ENCODE measurements at places on chromosomes 16 and 17.
A peak's percentile ranks its signal among the peaks of the same experiment; 100 is the strongest.

GRCh38 chr17:877630-878029 lies 95.5 kb downstream of the MRM3 start:
- no peak for DNase-seq

GRCh38 chr17:41058741-41059140 lies 1.2 kb downstream of the KRTAP2-3 start:
- DNase-seq = no peak

DNA sequence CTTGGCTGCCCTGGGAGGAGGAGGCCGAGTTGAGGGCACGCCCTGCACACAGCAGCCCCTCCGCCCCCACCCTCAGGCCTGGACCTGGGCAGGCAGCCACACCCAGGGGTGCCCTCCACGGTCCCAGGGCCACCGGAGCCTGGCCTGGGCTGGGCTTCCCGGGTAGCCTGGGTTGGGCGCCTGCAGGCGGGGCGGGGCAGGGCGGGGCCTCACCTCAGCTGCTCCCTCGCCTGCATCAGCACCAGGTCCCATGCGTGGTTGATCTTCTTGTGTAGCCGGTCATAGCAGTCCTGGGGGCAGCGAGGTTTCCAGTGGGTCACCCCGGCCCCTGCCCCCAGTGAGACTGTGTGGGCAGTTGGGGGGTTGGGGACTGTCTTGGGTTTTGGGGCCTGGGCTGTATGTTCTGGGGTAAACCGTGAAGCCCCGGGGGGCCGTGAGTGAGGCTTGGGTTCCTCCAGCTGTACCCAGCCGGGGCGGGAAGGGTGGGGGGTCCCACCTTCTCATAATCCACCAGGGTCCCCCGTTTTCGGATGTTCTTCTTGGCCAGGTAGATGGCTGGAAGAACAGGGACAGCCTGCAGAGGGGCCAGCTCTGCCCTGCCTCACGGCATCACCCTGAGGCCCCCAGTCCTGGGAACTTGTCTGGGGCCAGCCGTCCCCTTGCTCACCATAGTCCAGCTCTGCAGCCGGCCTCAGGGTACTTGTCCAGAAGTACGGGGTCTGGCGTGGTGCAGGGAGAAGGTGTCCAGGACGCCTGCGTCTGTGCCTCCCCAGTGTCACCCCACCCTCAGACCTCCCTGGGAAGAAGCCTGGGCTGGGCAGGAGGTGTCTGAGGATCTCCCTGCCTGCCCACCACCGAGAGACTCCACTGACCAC lies 2.0 kb downstream of the RGS11 start:
- no peak for DNase-seq

DNA sequence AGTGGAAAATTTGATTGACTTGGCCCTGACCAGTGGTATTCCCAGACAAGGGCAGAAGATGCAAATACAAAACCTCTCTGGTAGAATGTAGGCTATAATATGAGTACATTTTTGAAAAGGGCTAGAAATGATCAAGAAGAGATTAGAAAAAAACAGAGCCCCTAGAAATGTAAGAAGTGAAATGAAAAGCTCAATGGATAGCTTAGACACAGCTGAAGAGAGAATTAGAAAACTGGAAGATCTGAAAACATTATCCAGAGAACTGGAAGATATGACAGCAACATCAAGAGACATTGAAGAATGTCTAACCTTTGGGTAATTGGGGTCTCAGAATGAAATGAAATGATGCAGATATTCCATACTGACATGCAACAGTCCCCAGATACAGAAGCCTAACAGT lies 105.2 kb upstream of the ZNF750 start:
- DNase-seq = no peak

- no peak for DNase-seq
Measured at GRCh38 chr17:385836-386140, 33.2 kb upstream of the RPH3AL start.

GRCh38 chr17:44628243-44629188 lies 27.8 kb upstream of the MEIOC start:
- no peak for DNase-seq

GRCh38 chr17:74772053-74772452 lies 4.1 kb downstream of the NAT9 start:
- DNase-seq = no peak

GRCh38 chr16:72926177-72927070 lies 121.5 kb downstream of the ZFHX3 start:
- no peak for DNase-seq

DNA sequence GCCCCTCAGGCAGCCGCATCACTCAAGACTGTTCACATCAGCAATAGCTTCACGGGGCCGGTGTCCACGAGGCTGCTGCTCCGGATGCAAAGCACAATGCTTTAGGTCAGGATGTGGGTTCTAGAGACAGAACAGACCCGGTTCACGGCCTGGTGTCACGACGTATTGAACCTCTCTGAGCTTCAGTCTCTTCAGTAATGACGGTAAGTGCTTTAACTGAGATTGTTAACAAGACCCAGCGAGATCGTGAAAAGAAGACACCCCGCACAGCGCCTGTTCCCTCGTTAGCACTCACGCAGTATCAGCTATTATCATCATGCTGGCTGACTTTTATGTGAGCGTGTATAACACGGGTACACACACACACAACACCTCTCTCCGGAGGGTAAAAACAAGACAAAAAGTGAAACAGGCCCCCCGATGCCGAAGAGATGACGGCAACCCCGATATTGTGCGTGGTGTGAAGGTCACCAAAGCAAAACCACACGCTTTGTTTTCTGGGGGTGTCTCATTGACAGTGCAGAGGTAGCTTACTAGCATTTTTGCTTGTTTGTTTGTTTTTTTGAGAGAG lies 21.4 kb upstream of the ABR start:
- peak; percentile 21 for DNase-seq

DNA sequence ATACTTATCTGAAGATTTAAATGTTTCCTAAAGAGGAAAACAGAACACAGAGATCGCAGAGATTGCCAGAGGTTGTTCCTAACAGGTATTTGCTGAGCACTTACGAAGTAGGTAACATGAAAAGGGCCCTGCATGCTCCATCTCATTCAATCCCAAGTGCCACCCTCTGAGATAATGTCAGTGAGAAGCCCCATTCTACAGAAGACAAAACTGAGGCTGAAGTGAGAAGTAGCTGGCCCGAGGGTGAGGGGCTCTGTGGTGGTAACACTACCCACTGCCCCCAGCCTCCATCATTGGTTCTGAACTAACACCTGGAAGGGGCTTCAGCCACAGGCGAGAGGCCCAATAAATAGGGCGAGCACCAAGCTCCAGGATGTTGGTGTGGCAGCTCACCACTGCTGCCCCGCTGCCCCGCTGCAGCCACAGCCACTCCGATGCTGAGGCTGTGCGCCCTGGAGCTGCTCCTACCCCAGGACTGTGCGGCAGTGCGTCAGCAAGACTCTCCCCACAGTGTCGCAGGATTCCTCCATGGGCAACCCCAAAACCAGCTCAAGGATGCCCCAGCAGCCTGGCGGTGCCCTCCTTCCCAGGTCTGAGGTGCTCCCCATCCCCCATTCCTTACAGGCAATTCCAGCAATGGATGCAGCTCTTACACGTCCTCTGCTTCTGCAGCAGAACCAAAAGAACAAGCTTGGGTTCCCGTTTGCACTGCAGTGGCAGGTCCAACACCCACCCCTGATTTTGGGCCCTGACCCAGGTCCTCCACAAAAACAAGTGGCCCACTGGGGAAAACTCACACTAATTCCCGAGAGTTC lies 10.3 kb downstream of the FLCN start:
- DNase-seq = no peak

- no peak for DNase-seq
Measured at GRCh38 chr17:58376472-58377000, 24.5 kb upstream of the SUPT4H1 start.

DNA sequence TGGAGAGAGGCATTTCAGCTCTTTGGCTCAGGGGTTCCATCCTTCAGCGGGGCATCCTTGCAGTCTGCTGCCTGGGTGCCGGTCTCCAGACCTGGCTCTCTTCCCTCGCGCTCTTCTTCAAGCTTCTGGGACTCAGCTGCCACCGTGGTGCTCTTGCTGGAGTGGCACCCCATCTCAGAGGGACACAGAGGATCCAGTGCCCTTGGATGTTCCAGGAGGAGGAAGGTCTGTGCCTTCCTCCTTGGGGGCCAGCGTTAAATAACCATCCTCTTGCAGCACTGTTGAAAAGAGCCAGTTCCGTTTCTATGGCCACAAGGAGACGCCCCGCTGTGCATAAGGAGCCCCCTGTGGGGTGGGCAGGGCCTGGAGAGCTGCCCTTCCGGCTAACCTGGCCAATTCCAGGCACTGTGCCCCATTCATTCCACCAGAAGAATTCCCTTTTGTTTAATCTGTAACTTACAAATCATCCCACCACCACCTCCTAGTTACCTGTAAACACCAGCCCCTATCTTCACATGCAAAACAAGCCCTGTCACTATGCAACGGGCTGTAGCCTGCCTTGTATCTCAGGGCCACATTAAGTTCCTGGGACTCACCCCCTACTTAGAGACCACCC lies 8.6 kb downstream of the CHD9NB start:
- no peak for DNase-seq

GRCh38 chr17:56602292-56603130 lies 9.0 kb downstream of the NOG start:
- no peak for DNase-seq

GRCh38 chr17:68437979-68438822 lies 19.1 kb downstream of the WIPI1 start:
- DNase-seq = no peak

DNA sequence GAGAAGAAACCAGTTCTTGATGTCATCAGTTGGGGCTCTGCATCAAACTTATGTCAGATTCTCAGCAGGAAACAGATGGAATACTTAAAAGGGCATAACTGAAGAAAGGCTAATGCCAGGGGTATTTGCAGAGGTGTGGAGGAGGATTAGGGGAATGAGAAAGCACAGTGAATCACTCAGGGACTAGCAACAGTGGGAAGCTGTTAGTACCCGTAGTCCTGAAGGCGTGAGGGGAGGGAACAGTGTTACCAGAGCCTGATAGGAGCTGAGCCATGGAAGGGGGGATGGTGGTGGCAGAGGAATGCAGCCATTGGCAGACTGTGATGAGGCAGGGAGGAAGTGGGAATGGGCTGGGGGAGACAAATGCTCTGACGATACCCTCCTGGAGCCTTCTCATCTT lies 162.3 kb downstream of the UTP18 start:
- DNase-seq = no peak

DNA sequence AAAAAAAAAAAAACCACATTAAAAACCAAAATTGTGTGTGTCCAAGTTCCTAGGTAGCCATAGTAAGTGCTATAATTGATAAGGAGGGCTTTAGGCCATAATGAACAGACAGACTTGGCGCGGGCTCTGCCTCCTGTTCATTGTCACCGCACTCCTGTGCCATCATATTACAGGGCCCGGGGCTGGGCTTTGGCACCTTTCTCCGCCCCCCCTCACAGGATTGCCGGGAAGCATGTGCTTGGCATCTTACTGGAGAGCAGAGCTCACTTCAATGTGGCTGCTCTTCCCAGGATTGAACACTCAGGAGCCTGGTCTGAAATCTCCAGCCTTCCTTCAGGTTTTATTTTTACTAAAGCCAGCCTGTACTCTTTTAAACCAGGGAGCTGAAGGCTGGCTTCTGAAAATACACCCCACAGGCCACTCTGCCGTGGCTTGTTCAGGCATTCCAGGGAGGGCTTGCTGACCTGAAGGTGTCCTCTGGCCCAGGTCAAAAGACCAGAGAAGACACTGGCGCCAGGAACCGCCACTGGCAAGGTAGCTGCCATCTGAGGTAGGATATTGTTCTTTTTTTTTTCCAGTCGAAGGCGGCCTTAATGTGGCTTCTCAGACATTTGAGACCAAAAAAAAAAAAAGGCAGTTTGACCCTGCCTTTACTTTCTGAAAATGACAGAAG lies 39.3 kb downstream of the DHRS7B start:
- DNase-seq = no peak

- DNase-seq = no peak
Measured at GRCh38 chr17:13378361-13378760, 223.4 kb downstream of the HS3ST3A1 start.

DNA sequence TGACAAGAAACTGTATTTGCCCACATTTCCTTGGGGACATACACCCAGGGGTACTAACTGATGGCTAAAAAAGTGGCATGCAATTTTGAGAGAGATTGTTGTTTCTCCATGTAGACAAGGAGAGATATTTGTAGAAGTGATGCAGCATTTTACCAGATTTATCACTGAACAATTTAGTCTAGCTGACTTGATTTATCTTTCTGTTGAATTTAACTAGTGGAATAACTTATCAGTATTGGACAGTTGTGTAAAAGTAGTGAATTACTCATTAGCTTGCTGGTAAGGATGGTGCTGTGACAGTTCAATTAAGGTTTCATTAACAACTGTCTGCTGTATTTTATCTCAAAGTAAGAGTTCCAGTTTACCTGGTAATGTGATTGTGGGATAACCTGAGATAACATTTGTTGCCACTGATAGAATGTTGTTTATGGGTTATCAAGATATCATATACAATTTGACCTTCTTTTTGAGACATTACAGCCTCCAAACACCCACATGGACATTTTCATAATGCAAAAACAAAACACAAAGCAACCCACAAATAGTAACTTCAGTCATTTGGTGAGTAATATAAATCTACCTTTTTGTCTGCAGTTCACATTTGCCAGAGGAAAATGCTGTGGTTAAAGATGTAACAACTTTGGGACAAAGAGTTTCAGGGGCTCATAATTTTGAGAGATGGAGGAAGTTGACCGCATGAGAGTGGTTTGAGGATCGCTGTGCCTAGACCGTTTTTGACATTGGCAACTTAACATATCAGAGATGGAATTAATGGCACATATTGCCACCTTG lies 3.8 kb downstream of the NLK start:
- no peak for DNase-seq

- DNase-seq = no peak
Measured at GRCh38 chr17:4599505-4600281, 15.4 kb downstream of the SMTNL2 start.

GRCh38 chr16:8673611-8674412 lies 605 bp upstream of the ABAT start:
- no peak for DNase-seq

- DNase-seq = no peak
Measured at GRCh38 chr16:86199182-86199581, 300.2 kb downstream of the IRF8 start.

DNA sequence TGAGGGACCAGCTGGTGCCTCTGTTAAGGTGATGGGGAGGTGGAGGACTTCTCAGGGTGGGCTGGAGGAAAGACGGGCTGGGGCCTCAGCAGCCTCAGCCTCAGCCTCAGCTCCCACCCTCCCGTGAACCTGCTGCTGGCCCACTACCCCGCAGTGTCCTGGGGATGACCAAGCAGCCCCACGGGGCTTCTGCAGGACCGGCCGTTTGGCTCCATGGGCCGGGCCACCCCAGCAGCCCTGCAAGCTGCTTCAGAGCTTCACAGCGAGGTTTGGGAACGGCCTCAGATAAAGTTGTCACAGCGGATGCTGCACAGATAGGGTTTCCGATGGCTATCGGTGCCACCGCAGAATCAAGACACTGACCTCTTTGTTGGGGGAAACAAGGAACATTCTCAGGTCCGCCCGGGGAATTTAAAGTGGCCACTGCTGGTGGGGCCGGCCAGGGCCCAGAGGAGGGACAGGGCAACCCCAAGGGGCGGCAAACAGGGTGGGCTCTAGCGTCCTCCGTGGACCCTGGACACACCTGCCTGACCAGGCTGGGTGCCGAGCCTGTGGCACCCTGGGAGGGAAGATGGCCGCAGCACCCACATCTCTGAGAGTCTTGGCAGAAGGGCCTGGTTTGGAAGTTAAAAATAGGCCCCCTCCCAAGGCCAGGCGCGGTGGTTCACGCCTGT lies 47.8 kb upstream of the ZC3H18 start:
- no peak for DNase-seq

- no peak for DNase-seq
Measured at GRCh38 chr16:576823-577201, 7.0 kb downstream of the PIGQ start.

Measured in activated T-helper 1 cell treated with anti-CD3 and anti-CD28 coated beads, Interleukin-2, amount 50 U/mL, for 16 hours (primary cell).